ENCODE measurements at places on chromosomes 3 and 15.

DNA sequence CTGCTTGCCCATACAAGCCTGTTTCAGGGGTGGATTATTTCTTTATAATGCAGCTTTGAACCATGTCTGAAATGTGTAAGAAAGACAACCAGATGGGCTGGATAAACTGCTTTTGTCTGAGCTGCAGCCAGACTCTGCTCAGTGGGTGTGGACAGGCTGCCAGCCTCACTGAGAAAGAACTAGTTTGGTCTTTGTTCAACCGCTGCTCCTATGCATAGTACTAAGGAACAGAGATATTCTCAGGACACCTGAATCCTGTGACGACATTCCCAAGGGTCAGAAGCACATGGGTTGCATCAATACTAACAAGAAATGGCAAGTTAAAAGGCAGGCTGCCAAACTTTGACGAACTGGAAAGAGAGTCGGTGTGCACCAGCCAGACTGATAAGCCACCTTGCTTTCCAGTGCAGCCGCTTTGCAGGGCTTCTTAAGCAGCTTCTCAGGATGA lies 57.2 kb downstream of the PLD1 start:
- DNase-seq: no peak

- DNase-seq: no peak
Measured at GRCh38 chr3:181572432-181572831, 139.3 kb upstream of the SOX2 start.

- no peak for DNase-seq
Measured at GRCh38 chr3:114447545-114447944, 153.7 kb downstream of the TIGIT start.

- no peak for DNase-seq
Measured at GRCh38 chr3:145326666-145327065, 834.3 kb downstream of the PLOD2 start.

DNA sequence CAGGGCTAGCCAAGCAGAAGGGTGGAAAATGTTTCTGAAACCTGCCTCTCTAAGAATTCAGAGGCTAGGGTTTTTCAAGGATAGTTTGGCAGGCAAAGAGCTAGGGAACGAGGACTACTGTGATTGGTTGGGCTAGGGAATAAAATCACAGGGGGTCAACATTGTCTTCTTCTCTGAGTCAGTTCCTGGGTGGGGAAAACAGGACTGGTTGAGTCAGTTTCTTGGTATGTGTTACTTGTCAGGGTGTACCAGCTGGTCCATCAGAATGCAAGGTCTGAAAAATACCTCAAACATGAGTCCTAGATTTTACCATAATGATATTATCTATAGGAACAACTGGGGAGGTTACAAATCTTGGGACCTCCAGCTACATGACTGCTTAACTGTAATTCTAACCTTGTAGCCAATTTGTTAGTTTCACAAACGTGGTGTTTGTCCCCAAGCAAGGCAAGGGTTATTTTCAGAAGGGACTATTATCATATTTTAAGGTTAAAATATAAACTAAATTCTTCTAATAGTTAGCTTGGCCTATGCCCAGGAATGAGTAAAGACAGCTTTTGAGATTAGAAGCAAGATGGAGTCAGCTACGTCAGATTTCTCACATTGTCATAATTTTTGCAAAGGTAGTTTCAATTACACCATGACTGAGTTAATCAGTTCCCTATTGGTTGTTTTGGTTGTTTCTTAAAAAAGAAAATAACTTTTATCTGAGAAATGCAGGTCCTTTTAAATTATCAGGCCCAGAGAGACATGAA lies 231.5 kb downstream of the ALCAM start:
- no peak for DNase-seq

GRCh38 chr15:63727542-63727941 lies 106.2 kb downstream of the HERC1 start:
- no peak for DNase-seq

DNA sequence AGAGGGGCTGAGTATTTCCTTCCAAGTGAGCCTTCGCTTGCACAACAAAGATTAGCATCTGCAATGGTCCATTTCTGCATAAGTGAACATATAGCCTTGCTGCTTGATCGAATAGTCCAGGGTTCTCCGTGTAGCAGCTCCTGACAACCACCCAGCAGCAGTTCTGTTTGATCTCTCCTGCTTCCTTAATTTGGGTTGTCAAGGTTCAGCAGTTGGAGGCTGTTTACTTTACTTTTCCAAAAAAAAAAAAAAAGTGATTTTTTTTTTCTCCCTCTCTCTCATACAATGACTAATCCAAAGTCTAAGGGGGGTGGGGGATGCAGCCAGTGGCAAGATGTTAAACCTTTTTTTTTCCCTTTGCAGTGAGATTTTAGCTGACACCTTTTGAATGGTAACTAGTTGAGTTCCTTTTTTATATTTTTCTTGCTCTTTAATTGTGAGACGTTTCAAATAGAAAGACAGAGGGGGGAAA lies 3.6 kb downstream of the FOXP1 start:
- no peak for DNase-seq

- no peak for DNase-seq
Measured at GRCh38 chr3:197393711-197394110, 95.3 kb upstream of the DLG1 start.

DNA sequence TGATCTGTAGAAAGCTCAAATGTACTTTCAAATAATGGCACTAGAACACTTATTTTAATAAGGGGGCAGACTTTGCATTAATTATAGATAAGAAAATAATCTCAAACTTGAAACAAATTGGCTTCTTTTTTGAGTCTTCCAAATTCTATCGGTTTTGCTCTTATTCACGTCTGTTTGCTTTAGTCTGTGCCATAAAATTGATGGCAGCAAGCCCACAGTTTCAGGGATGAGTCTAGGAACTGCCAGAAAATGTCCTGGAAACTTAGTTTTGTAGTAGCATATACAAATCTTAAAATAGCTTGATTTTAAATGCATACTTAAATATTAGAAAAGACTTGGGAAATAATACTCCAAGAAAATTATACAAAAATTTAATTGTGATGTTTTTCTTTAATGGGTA lies 39.7 kb downstream of the BCHE start:
- no peak for DNase-seq

Measured in activated T-cell treated with anti-CD3 and anti-CD28 coated beads for 1 hour (primary cell).